ENCODE measurements at places on chromosomes 4 and X. TPM values are rescaled to one million over a fixed set of nuclear protein-coding genes. Genes with fewer than 3 reads are reported as not detected.

Gene MFAP3L
- 29.8 TPM for total RNA-seq

Gene ANKRD50
- total RNA-seq = 60.9 TPM

Gene SORCS2
- 0.05 TPM for total RNA-seq

Gene KIF4A
- total RNA-seq = 29.6 TPM

Gene SH3BGRL
- total RNA-seq = 60.4 TPM

Gene TMEM271
- total RNA-seq = not detected

Gene PDZD4
- total RNA-seq = 0.68 TPM

Gene KIT
- total RNA-seq = 12.9 TPM

Gene MAGEC2
- total RNA-seq = not detected

Gene PGAM4
- 0.28 TPM for total RNA-seq

Gene PJA1
- 18.0 TPM for total RNA-seq

Gene DTHD1
- not detected for total RNA-seq

Gene FBXW7
- total RNA-seq = 105 TPM

Gene PPP1R2C
- total RNA-seq = not detected

Gene ARX
- not detected for total RNA-seq

All from dermis blood vessel endothelial cell (primary cell).